Spinal cord (tissue), 10 donors: ENCODE measurements at places on chromosomes 4 and X. TPM values are rescaled to one million over a fixed set of nuclear protein-coding genes. Genes with fewer than 3 reads are reported as not detected.

GRCh38 chr4:48259748-48260147 lies 9.9 kb downstream of the TEC start:
- H3K27me3 ChIP-seq, result no peaks in the 10 kb centered on the region
- H3K27ac ChIP-seq, result no peak overlapping the region
- no peaks in the 10 kb centered on the region for H3K4me1 ChIP-seq
- no peaks in the 10 kb centered on the region for H3K36me3 ChIP-seq

GRCh38 chr4:2083116-2083825 lies 24.1 kb downstream of the NAT8L start:
- no peak overlapping the region for H3K27ac ChIP-seq
- DNase-seq, result no peak
- no peak overlapping the region for H3K4me3 ChIP-seq
- H3K27me3 ChIP-seq, result no peaks in the 10 kb centered on the region

DNA sequence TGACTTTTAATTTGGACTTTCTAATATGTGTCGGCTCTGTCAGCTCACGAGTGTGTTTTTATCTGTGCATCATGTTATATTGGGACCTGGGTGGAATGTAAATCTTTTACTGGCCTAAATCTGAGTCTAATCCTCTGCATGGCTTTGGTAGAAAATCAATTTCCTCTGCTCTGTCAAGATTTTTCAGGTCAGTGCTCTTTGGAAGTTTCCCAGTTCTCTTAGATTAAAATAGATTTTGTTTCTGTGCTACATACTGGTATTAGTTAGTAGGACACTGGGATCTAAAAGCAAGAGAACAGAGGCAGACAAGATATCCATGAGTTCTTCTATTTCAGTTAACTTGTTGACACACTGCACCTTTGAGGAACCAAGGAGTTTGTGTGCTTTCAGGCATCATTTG lies 39.7 kb downstream of the REPS2 start:
- no peaks in the 10 kb centered on the region for H3K36me3 ChIP-seq
- H3K27ac ChIP-seq, result no peak overlapping the region
- no peaks in the 10 kb centered on the region for H3K4me1 ChIP-seq
- no peak for DNase-seq

- DNase-seq, result no peak
- H3K4me1 ChIP-seq, result peaks cover 30% of the 10 kb centered on the region
- no peaks in the 10 kb centered on the region for H3K27me3 ChIP-seq
- no peak overlapping the region for H3K27ac ChIP-seq
- H3K4me3 ChIP-seq, result no peak overlapping the region
- no peaks in the 10 kb centered on the region for H3K36me3 ChIP-seq
These were observed 16.7 kb downstream of the BLOC1S4 start for GRCh38 chr4:6732441-6733357.

GRCh38 chrX:153634832-153635231 lies 12.2 kb upstream of the DUSP9 start:
- H3K27ac ChIP-seq, result no peak overlapping the region
- no peaks in the 10 kb centered on the region for H3K4me1 ChIP-seq
- no peaks in the 10 kb centered on the region for H3K36me3 ChIP-seq
- no peaks in the 10 kb centered on the region for H3K27me3 ChIP-seq

DNA sequence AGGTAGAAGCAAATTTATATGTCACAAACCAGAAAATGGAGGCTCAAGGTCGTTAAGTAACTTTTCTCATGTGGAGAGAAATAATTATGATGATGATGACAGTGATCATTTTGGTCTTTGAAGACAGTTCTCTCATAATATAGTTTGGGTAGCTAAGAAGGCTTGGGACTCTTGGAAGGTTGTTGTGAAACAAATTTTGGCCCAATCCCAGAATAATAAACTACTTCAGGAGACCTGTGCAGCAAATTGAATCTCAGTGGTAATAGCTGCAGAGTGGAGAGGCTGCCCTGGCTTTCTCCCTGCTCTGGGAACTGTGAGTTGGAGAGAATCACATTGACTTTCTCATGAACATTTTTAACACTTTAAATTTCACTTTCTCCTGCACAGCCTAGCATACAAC lies 217.2 kb upstream of the BOD1L1 start:
- no peaks in the 10 kb centered on the region for H3K4me1 ChIP-seq
- no peak overlapping the region for H3K27ac ChIP-seq
- no peak for DNase-seq

GRCh38 chr4:187606581-187606980 lies 389.0 kb upstream of the ZFP42 start:
- H3K27me3 ChIP-seq, result no peaks in the 10 kb centered on the region
- no peak overlapping the region for H3K27ac ChIP-seq
- no peaks in the 10 kb centered on the region for H3K4me1 ChIP-seq
- H3K4me3 ChIP-seq, result no peak overlapping the region
- DNase-seq, result peak; percentile 59

DNA sequence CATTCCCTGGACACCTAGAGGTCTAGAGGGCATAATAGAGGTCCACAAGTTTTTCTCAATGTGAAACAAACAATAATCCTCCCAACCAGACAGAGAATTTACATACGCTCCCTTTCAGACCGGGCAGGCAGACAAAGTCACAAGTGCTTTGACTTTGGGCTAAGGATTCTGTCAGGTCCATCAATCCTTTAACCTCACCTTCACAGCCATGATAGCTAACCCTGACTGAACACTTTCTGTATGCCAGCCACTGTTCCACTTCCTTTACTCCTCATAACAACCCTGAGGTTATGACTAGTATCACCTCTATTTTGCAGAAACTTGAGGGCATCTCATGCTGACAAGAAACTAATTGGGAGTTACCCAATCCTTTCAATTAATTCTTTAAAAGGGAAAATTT lies 118.8 kb upstream of the AFF2 start:
- DNase-seq, result no peak
- H3K36me3 ChIP-seq, result no peaks in the 10 kb centered on the region
- no peak overlapping the region for H3K27ac ChIP-seq
- no peaks in the 10 kb centered on the region for H3K4me1 ChIP-seq

DNA sequence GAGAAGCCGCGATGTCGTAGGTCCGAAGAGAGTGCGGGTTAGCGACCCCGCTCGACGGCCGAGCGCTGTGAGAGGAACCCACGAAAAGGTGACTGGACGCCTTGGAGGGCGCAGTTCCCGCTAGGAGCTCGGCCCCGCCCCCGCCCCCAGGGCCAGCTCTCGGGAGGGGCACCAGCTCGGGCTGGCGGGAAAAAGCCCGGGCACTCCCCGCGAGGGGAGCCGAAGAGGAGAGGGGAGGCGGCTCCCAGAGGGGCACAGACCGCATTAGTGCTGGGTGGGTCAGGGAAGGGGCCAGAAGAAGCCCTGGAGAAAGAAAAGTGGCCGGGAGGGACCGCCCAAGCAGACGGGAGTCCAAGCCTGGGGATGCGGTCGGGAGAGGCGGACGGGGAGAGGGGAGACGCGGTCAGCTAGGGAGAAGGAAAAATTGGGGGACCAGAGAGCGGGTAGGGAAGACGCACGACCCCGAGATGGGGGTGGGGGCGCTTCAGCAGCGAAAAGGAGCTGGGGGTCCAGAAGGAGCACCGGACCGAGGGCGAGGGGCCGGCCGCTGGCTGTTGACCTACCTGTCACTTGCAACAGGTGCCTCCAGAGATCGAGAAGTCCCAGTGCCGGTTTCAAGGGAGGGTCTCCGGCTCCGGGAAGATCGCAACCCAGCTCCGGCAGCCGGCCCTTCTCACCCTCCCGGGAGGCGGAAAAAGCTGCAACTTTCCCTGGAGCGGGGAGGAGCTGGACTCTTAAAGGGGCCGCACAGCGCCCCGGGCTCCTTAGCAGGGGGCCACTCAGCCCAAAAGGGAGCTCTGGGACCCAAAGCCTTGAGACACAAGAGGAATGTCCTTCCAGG lies at the start of gene SYTL4:
Gene SYTL4 (minus strand): TSS at position 681 of the 841 bp plus-strand sequence. CDS start 30,084 bp downstream, outside the sequence.
- DNase-seq, result no peak
- peaks cover 11% of the 10 kb centered on the region for H3K4me1 ChIP-seq
- H3K27ac ChIP-seq, result no peak within 1 kb of the TSS
- peak within 1 kb of the TSS; percentile 56 for H3K4me3 ChIP-seq
- no peaks in the 10 kb centered on the region for H3K36me3 ChIP-seq

GRCh38 chrX:120456973-120457372 lies 12.1 kb downstream of the LAMP2 start:
- H3K4me3 ChIP-seq, result no peak overlapping the region
- H3K36me3 ChIP-seq, result no peaks in the 10 kb centered on the region
- H3K27ac ChIP-seq, result no peak overlapping the region
- DNase-seq, result no peak
- H3K27me3 ChIP-seq, result no peaks in the 10 kb centered on the region
- no peaks in the 10 kb centered on the region for H3K4me1 ChIP-seq

- H3K36me3 ChIP-seq, result no peaks in the 10 kb centered on the region
- DNase-seq, result no peak
- H3K27ac ChIP-seq, result no peak overlapping the region
- no peak overlapping the region for H3K4me3 ChIP-seq
These were observed 22.8 kb upstream of the CSTF2 start for GRCh38 chrX:100797359-100797758.

DNA sequence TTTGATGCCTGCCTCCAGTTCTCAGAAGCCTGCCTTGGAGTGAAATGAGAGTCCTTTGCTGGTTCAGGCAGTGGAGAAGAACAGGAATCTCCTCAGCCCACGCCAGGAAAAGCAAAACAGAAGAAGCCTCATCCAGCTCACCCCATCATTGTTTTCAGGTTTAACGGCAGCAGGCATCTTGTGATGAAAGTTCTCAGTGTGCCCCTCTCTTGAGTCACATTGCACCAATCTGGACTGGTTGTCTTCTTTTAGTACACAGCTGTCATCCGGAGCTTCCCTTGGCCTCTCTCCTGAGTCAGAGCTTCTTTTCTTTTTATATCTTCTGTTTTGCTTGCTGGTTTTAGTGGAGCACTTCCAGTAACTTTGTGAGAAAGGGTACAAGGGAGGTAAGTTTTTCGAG lies 50.9 kb downstream of the TSPAN7 start:
- H3K27me3 ChIP-seq, result peaks cover 9% of the 10 kb centered on the region
- no peak for DNase-seq
- no peak overlapping the region for H3K4me3 ChIP-seq
- H3K27ac ChIP-seq, result peak overlapping the region; percentile 21
- peaks cover 3% of the 10 kb centered on the region for H3K4me1 ChIP-seq

The COX7B2 gene
- not detected for total RNA-seq

The NLGN4X gene
- total RNA-seq, result 56.8 TPM

The SLC25A5 gene
- total RNA-seq, result 116 TPM

The SPP1 gene
- total RNA-seq, result 532 TPM

The CLDN34 gene
- 0.30 TPM for total RNA-seq

The NDNF gene
- total RNA-seq, result 60.1 TPM

The SLC6A14 gene
- total RNA-seq, result not detected

The PDK3 gene
- 12.8 TPM for total RNA-seq

The C1QTNF7 gene
- total RNA-seq, result 8.4 TPM
